Left lung (tissue), 14 donors: ENCODE measurements at places on chromosomes 7 and 10. TPM values are rescaled to one million over a fixed set of nuclear protein-coding genes. Genes with fewer than 3 reads are reported as not detected.

DNA sequence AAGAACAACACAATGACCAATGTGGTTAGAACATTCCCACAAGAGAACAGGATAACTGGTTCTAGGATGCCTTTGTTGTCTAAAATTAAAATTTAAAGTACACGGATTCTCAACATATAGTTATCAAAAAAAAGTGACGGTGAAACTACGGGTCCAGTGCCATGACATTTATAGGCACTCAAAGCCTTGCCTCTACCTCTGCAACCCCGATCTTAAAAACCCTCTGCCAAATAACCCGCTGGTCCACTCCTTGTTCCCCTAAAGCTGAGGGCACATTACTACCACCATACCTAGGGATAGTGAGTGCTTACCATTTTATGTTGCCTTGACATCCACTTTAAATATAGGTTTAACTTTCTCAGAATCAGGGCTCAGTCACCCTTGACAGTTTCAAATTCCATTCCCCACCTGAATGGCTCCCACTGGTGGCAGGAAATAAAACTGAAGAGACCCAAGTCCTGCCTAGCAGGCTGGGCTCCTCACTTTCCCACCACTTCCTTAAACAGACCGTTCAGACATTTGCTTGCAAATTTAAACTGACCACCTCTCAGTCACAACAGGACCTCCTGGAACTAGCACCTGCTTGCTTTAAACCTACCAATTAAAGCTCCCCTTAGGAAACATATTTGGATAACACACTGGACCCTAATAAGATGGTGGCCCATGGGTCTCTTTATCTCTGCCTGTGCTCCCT is 169.9 kb upstream of the ASAH2 start:
- DNase-seq, result no peak

- DNase-seq, result no peak
Observed at GRCh38 chr10:132442636-132443035, 45.6 kb downstream of the PWWP2B start.

DNA sequence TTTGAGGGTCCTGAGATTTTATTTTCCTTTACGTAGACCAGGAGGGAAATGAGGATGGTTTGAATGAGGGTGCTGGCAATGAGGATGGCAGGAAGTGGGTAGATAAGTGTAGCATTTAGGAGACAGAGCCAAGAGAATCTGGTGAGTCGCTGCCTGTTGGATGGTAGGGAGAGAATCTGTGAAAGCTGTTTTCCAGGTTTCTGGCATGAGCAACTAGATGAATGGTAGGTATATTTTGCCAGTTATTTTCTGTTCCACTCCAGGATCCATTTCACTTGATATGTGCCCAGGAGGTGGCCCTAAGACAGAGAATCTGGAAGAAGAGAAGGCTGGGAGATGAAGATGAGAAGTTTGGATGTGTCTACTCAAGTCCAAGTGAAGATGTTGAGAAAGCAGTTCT is 63.3 kb upstream of the VIPR2 start:
- DNase-seq, result no peak

DNA sequence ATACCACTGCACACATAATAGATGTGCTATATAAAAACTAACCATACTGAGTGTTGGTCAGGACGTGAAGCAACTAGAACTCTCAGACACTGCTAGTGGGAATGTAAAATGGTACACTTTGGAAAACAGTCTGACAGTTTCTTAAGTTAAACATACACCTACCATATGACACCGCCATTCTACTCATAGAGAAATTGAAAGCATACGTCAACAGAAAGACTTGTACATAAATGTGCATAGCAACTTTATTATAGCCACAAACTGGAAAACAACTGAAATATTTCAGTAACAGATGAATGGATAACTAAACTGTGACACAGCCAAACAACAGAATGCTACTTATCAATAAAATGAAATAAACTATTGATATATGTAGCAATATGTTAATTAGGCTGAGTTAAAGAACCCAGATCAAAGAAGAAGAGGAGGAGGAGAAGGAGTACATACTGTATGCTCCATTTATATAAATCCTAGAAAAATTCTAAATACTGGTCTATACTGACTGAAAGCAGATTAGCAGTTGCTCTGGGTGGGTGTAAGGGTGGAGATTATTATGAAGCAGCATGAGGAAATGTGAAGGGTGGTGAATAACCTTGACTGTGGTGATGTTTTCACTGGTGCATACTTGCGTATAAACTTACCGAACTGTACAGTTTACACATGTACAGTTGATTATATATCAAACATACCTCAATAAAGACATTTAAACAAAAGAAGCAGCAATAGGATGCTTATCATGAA is 48.6 kb downstream of the ARHGAP21 start:
- DNase-seq, result no peak

GRCh38 chr10:24463611-24464426 is 254.9 kb downstream of the KIAA1217 start:
- no peak for DNase-seq

PGAM2 gene
- not detected for polyA plus RNA-seq
